AG09319 (cell line): ENCODE measurements at places on chromosomes 11 and 22.

DNA sequence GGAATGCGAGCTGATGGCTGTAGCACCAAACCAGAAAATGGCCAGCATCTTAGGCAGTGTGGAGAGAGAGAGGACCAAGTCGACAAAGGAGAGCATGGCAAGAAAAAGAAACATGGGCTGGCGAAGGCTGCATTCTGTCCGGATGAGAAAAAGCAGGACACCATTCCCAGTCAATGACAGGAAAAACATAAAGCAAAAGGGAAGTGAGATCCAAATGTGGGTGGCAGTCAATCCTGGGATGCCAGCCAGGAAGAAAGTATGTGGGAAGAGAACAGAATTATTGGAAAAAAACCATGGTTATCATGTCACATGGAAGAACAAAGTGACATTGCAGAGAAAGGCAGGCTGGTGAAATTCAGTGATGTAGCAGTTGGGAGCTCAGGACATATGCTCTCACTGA, 36.9 kb upstream of the OR56A1 start:
- DNase-seq = no peak

DNA sequence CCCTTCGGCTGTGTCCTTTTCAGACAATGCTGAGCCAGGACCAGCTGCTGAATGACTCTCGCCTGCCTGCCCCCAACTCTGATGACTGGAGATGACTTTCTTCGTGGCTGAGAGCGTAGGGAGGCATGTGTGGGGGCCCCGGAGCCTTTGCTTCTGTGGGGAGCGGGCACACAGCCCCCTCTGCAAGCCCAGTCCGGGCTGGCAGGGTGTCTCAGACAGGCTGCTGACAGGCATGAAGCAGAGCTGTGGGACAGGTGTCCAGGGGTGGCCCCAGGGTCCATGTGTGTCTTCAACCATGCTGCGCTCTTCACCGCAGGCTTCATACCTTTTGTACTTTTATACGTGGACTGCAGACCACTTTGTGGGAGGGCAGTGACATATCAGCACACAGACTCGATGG, 16.6 kb downstream of the CYB5R2 start:
- DNase-seq = no peak

GRCh38 chr11:72224564-72225410, at the start of gene INPPL1:
Gene INPPL1 (plus strand): TSS chr11:72224767. CDS start chr11:72224985, 218 bp downstream.
- DNase-seq = no peak

GRCh38 chr22:23387827-23388516, 192.1 kb downstream of the IGLL1 start:
- DNase-seq = no peak

DNA sequence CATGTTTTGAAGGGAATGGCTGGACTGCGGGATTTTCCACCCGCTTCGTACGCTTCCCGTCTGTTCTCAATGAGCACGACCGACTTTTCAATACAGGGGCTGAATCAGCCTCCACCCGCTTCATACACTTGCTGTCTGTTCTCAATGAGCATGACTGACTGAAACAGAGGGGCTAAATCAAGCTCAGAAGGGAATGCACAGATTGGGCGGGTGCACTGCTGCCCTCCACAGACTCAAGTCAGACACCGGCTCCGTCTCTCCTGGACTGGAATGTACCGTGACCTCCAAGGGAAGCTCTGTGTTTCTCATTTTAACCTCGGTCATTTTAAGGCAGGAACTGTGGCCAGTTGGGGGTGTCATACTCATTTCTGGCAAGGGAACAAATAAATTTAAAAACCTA, 48.5 kb downstream of the BRD1 start:
- DNase-seq = no peak

DNA sequence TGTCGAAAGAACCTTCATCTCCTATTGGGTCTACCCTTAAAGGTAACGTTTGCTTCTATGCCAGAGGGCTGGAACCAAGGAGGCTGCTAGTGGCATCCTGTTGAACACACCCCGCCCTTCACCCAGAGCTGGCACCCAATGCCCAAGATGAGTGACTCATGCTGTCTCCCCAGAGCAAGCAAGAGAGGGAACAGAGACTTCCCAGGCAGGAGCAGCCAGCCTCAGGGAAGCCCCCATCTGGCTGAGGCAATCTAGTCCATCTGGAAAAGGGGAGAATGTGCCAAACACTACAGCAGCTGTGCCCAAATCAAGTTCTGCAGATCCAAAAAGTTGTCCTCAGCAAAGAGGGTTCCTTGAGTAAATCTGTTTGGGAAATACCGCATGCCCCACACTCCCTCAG, 91.9 kb upstream of the TP53I11 start:
- DNase-seq = no peak

GRCh38 chr22:29073618-29074275, 912 bp downstream of the KREMEN1 start:
- no peak for DNase-seq

DNA sequence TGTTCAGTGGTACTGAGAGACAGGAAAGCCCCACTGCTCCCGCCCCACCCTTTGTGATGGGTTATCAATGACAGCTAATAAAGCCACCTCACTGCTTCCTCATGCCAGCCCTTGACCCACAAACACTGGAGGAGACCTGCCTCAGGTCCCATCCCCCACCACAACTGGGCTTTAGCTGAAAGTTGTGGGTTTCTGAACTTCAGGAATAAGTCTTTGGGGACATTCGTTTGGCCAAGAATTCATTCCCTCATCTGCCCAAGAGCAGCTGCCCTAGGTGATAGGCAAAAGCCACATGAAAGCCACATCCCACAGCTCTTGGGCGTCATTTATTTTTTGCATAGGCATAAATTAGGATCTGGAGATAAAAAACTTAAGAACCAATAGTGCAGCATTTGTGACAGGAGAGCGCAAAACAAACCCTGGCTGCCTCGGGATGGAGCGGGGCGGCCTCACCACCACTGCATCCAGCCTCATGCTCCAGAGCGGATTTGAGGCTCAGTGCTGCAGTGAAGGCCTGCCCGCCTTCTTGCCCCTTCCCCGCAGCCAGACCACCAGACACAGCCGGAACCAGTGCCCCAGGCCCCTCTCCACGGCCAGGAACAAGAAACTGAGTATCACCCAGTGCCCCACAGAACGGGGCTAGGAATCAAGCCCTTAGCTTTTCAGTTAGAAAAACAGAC, 21.2 kb downstream of the SUN2 start:
- no peak for DNase-seq

- DNase-seq = no peak
Measured at GRCh38 chr11:1433977-1434640, 44.4 kb downstream of the BRSK2 start.
